ENCODE measurements at places on chromosomes 1 and 21.

DNA sequence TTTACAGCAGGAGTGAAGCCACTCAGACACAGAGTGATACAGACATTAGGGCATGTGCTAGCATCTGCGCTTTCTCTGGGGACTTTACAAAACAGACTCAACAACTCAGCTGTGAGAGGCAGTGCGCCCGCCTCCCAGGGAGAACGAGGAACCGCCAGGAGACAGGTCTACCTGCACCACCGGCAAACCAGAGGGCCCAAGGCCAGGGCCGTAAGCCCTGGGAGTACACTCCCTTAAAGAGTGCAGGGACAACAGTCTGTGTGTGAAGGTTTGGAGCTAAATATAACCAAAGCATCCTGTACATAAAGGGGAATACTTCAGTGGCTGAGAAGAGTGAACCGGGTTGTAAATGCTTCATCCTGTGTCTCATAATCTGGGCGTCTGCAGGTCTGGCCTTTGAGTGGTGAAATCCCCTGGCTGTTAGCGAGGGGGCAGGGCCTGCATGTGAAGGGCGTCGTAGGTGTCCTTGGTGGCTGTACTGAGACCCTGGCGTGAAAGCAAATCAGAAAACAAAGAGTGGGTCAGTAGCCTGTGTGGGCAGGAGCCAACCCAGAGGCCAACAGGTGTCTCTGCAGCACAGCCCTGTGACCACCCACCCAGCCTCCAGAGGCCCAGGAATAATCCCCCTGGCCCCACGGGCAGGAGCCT, 86.9 kb downstream of the CD247 start:
- DNase-seq = no peak

GRCh38 chr1:27001570-27002360, 8.3 kb downstream of the TRNP1 start:
- no peak for DNase-seq

DNA sequence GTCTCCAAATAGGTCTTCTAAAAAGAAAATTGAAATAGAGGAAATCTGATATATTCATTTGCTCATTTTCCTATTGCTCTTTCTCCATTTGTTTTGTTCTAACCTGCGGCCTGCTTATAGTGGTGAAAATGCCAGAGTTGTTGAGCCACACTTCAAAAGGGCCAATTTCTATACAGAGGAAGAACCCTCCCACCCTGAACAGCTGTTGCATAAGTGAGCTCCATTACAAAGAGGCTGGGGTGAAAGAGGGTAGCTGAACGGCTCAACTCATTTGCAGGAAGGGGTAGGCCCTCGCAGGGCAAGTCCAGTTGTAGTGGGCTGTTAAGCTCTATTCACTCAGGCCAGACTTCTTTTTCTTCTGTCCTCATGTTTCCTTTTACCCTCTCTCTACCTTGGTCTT, 8.8 kb downstream of the ADCY10 start:
- DNase-seq = no peak

DNA sequence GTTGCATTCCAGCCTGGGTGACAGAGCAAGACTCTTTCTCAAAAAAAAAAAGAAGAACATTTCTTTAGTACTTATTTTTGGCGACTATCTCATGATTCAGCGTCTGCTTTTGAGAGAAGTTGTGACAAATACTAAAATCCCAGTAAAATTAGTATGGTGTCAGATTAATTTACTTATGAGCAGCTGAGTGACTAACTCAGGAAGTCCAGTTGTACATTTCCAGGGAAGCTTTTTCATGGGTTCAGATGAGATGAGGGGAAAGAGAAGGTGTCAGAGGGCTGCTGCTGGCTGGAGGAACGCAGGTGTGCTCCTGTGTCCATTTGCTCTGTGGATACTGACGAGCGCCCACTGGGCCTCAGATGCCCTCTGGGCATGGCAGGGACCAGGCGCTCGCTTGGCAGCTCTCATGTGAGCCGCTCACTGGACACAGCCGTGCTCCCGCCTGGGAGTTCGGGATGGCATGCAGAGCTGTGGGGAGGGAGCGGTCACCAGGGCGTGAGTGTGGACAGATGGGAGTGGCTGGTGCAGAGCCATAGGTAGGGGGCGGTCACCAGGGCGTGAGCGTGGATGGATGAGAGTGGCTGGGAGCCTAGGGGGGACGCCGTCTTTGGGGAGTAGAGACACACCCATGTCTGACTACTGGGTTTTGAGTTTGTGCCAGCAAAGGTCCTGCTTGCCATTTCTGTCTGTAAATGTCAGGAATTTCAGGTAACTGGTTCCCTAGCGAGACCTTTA, 55.0 kb downstream of the ADARB1 start:
- DNase-seq = no peak

DNA sequence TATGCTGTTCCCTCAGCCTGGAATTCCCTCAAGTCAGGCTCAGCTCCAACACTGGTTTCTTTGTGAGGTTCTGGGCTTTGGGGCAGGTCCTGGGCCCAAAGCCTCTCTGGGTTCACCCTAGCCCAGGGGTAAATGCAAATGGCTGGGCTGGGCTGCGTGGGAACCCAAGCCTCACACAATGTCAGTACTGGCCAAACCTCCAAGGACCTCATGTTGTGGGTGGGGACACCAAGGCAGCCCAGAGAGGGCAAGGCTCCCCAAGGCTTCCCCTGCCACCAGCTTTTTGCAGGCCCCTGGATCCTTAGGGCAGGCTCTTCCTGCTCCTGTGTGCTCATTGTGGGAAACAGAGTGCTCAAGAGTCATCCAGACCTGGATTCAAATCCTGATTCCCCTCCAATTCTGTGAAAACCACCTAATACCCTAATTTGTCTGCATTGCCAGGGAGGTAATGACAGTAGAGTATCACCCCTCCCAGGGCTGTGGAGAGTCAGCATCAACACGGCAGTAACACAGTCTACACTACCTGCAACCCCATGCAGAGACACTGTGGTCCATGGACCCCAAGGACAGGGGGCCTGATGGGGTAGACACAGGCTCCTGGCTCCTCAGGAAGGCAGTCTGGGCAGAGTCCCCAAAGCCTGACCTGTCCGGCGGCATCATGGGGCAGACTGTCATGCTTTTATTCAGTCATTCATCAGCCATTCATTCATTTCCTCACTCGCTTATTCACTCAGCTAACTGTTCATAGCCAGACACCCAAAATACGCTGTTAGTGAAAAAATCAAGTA, 85.7 kb downstream of the DMRTB1 start:
- no peak for DNase-seq

Measured in brain pericyte (primary cell).